ENCODE measurements at places on chromosomes 3 and 15.

- DNase-seq = no peak
Observed at GRCh38 chr3:10600726-10601125, 95.3 kb upstream of the ATP2B2 start.

- DNase-seq = no peak
Observed at GRCh38 chr15:56019060-56019793, 25.8 kb upstream of the NEDD4 start.

DNA sequence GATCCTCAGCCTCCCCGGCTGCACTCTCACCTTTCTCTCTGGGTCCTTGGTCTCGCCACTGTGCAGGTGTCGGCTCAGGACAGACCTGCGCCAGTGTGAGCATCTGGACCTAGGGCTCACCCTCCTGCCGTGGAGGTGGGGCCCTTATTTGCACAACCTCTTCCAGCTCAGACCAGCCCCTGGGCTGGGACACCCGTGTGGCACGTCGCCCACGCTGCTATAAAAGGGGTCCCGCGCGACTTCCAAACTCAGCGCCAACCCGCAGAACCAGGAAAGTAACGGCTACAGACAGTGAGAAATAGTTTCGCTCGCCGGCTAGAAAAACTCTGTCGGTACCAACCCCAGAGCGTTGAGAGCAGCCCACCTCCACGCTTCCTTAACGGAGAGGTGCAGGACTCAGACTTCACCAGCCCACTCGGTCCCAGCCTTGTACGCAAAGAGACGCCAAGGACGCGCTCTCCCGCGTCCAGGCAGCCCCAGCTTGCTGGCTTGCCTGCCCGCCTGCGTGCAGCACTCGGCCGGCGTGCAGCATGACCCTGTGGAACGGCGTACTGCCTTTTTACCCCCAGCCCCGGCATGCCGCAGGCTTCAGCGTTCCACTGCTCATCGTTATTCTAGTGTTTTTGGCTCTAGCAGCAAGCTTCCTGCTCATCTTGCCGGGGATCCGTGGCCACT, at the start of the genes DUOX2 and DUOXA2:
TSS of gene DUOX2 (minus strand) at position 97 of the 675 bp plus-strand sequence. CDS start 761 bp downstream, outside the sequence.
TSS of gene DUOXA2 (plus strand) at position 251 of the 675 bp plus-strand sequence. CDS start at position 531, 280 bp downstream.
- DNase-seq = no peak

DNA sequence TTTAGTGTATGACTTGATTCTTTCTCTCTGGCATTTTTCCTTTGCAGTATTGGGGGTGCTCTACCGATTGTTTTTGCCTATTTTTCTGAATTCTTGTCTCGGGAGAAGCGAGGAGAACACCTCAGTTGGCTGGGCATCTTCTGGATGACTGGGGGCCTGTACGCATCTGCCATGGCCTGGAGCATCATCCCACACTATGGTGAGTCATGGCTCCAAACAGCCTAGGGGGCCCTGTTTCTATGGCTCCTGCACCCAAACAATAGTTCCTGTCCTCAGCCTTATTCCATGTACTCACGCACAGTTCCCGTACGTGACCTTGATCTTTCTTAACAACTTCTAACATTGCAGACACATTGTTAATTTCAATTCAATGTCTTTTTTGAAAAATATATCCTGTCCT, 152.3 kb downstream of the SV2B start:
- DNase-seq = no peak

- no peak for DNase-seq
Observed at GRCh38 chr15:39434163-39434562, 146.7 kb upstream of the THBS1 start.

DNA sequence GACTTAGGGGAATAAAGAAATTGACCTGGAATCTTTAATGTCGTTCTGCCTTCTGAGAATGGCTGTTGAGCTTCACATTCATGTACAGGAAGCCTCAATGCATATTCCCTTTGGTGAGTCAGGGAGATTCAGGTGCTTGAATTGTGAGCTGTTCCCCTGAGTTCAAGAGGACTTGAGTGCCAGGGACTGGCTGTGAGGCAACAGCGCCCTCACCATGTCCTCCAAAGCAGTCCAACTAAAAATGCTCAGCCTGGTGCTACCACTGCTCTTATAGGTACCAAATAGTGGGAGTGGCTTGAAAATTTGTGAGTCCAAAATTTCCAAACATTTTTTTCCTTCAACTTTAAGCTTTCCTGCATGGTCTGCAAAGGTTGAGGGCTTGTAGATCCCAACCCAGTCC, 54.1 kb downstream of the LEO1 start:
- peak; percentile 31 for DNase-seq

- no peak for DNase-seq
Observed at GRCh38 chr3:184110316-184110725, 13.5 kb downstream of the HTR3E start.

Data from NCI-H460 (cell line).